A549 treated with AZD2906 at 1 μM for 4 hours (cell line): ENCODE measurements at places on chromosomes 3 and 15. TPM values are rescaled to one million over a fixed set of nuclear protein-coding genes. Genes with fewer than 3 reads are reported as not detected.

Gene LRTM1
- total RNA-seq: not detected in 5 replicates

Gene PAQR9
- 1.7 to 2.4 TPM (median 1.8 TPM) in 5 replicates for total RNA-seq

Gene A4GNT
- total RNA-seq: not detected in 5 replicates

Gene TMC3
- total RNA-seq: not detected in 5 replicates

Gene TCF12
- total RNA-seq: 29.6 to 40.0 TPM (median 39.1 TPM) in 5 replicates

Gene ZIC1
- 0.01 to 0.16 TPM in 2 of 5 replicates, not detected in the others for total RNA-seq

Gene DUOXA2
- total RNA-seq: not detected in 5 replicates

Gene PTH1R
- 0.72 to 2.3 TPM (median 1.4 TPM) in 5 replicates for total RNA-seq

Gene SCN5A
- 0.80 to 1.4 TPM (median 1.0 TPM) in 5 replicates for total RNA-seq

Gene ACTRT3
- 2.6 to 3.3 TPM (median 3.1 TPM) in 5 replicates for total RNA-seq
